Activated CD8-positive, alpha-beta T cell treated with anti-CD3 and anti-CD28 coated beads for 36 hours (primary cell): ENCODE measurements at places on chromosomes 6 and 20.

- DNase-seq: no peak
Observed at GRCh38 chr20:13342469-13343242, 121.6 kb downstream of the ISM1 start.

DNA sequence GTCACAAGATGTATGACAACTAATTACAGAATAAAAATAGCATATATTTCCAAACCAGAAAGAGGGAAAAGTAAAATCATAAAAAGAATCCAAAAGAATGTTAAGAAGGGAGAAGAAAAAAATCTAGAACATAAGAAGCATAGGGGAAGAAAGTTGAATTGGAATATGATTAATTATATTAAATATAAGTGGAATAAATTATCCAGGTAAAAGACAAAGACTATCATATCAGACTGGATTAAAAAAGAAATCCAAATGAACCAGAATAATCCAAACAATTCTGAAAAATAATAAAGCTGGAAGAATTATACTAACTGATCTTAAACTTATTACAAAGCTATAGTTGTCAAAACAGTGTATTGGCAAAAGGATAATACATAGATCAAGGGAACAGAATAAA is 23.6 kb downstream of the CSNK2A1 start:
- DNase-seq: no peak

DNA sequence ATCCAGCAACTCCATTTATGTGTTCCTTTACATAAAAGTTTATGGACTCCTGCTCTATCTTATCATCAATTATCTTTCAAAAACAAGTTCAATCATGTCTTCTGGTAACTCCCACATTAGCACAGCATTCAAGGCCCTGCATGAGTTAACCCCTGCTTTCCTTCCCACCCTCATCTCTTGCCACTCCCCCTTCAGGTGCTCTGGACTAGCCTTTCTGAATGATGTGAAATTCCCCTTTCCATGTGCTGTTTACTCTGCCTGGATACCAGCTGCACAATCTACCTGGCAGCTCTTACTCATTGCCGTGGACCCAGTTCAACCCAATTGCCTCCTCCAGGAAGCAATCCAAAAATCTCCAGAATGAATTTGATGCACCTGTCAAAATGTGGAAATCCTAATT is 11.9 kb downstream of the ADGRF4 start:
- DNase-seq: no peak

GRCh38 chr20:22429175-22430153 is 154.9 kb downstream of the FOXA2 start:
- no peak for DNase-seq

- DNase-seq: no peak
Observed at GRCh38 chr20:57267158-57267821, 849 bp upstream of the BMP7 start.

GRCh38 chr6:100203400-100203799 is 209.4 kb upstream of the MCHR2 start:
- DNase-seq: no peak

DNA sequence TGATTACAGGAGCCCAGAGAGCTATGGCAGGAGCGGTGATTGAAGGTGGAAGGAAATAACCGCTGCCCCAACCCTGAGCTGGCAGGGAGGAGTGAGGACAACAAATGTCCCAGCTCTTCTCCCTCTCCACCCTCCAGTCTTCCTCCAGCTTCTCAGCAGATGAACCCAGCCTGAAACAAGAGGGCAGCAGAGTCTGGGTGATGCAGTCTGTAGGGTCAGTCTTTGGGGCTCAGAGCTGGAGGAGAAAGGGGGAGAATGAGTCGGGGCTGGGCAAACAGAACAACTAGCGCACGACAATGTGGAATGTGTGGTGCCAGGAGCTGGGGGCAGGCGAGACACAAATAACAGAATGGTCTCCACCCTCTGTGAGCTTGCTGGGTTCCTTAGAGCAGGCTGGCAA is 4.5 kb upstream of the GUCA1A start:
- DNase-seq: no peak

GRCh38 chr20:34974246-34974645 is 18.6 kb downstream of the MYH7B start:
- no peak for DNase-seq
